ENCODE measurements at places on chromosomes 1 and 21.

DNA sequence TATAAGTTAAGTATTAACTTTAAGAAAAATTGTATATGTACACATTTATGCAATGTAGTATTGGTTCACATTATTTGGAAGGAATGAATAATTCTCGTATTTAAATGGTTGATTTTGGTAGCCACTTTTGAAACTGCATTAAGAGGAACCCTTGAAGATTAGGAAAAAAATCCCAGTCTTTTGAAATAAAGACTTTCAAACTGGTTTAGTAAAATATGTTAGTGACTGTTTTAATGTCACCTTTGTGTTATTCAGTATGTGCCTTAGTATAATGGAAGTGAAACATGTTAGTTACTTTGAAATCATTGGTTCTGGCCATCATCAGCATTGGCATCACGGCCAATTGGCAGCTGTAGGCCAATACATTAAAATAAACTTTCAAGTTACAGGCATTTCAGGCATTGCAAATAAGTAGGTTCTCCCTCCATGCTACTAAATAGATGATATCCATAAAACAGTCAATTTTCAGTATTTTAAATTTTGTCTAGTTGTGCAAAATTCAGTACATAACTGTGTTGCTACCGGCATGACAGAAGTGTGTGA is 4.4 kb downstream of the MIER1 start:
- no peaks in the 10 kb centered on the region for H3K36me3 ChIP-seq
- DNase-seq, result no peak
- H3K27ac ChIP-seq, result no peak overlapping the region

DNA sequence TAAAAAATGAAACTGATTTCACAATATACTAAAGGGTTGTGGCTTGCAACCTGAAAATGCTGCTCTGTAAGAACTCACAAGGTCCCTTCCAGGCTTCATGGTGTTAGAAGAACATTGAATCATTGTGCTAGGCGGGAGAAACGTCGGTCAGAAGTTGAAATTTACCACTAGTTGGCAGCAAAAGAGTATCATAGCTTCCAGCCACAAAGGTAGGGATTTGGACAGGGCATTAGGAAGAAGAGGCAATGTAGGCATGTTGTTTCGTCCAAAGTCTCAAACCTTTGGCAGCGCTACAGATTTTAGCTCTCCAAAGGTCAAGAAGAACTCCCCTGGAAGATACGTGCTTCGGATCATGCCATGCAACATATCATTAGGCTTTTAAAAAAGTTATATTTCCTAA is 62.5 kb upstream of the ZP4 start:
- DNase-seq, result peak; percentile 35
- no peaks in the 10 kb centered on the region for H3K36me3 ChIP-seq
- no peak overlapping the region for H3K27ac ChIP-seq
- no peak overlapping the region for H3K4me3 ChIP-seq

- H3K36me3 ChIP-seq, result no peaks in the 10 kb centered on the region
- H3K27me3 ChIP-seq, result no peaks in the 10 kb centered on the region
- DNase-seq, result no peak
- no peak overlapping the region for H3K4me3 ChIP-seq
- H3K27ac ChIP-seq, result no peak overlapping the region
- H3K4me1 ChIP-seq, result no peaks in the 10 kb centered on the region
Measured at GRCh38 chr1:209609041-209609790, 25.7 kb downstream of the CAMK1G start.

DNA sequence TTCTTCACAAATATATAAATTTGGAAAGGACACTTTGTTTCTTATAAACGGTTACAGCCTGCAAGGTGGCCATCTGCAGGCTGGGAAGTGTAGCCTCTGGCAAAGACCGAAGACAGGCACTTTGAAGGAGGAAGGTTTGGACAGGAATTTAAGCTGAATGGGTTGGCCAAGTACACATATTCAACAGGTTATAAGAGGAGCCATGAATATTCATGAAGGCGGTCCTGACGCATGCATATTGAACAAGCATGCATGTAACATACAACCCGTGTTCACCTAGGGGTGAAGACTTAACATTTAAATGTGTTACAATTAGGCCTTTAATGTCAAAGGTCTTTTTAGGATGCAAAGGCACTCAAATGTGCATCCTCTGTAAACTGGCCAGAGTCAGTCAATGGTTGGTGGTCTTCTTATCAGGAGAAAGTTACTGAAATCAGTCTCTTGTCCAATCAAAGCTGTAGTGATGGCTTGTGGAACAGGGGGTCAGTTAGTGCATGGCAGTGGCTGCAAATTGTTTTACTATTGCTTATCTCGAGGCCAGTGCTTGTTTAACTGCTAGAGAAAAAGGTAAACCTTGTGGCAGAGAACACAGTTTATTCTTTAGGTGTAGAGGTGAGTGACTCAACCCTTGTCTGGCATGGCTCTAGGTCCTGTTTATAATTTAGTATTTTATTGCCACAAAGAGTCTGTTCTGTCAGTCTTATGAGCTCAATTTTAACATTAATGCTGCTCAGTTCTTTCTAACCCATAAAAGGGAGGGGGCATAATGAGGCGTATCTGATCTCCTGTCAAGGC is 70.3 kb upstream of the F3 start:
- no peaks in the 10 kb centered on the region for H3K27me3 ChIP-seq
- no peak overlapping the region for H3K27ac ChIP-seq
- DNase-seq, result no peak
- no peaks in the 10 kb centered on the region for H3K36me3 ChIP-seq

DNA sequence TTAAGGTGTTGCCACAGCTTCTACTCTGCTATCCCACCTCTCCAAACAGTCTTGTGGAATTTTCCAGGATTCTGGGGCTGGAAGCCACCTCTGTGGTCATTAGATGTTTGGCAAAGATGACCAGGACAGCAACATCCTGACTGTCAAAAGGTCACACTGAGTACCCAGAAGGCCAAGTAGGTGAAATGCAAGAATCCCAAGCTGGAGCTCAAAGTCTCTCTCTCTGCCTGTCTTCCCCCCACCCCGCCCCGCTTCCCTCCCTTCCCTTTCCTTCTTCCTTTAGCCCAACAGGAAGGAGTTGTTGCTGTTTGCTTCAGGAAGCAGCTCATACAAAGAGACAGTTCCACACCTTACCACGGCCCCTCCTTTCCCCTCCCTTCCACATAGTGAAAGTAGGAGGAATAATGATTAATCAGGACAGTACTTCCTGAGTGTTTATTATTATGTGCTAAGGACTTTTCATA is 75.6 kb upstream of the SLC2A1 start:
- no peak overlapping the region for H3K4me3 ChIP-seq
- H3K27me3 ChIP-seq, result no peaks in the 10 kb centered on the region
- DNase-seq, result no peak
- no peaks in the 10 kb centered on the region for H3K4me1 ChIP-seq
- no peaks in the 10 kb centered on the region for H3K36me3 ChIP-seq
- H3K27ac ChIP-seq, result no peak overlapping the region

GRCh38 chr1:26814377-26814776 is 12.1 kb upstream of the ZDHHC18 start:
- H3K4me1 ChIP-seq, result no peaks in the 10 kb centered on the region
- DNase-seq, result no peak
- peaks cover 5% of the 10 kb centered on the region for H3K36me3 ChIP-seq
- H3K27me3 ChIP-seq, result no peaks in the 10 kb centered on the region
- H3K4me3 ChIP-seq, result no peak overlapping the region

GRCh38 chr1:178311164-178311563 is 185.6 kb downstream of the CLEC20A start:
- no peaks in the 10 kb centered on the region for H3K4me1 ChIP-seq
- no peaks in the 10 kb centered on the region for H3K27me3 ChIP-seq
- no peak overlapping the region for H3K4me3 ChIP-seq
- no peak overlapping the region for H3K27ac ChIP-seq
